Activated B cell treated with CpG ODN at 0.5 μM for 24 hours (primary cell): ENCODE measurements at places on chromosomes 5 and 9. TPM values are rescaled to one million over a fixed set of nuclear protein-coding genes. Genes with fewer than 3 reads are reported as not detected.

DNA sequence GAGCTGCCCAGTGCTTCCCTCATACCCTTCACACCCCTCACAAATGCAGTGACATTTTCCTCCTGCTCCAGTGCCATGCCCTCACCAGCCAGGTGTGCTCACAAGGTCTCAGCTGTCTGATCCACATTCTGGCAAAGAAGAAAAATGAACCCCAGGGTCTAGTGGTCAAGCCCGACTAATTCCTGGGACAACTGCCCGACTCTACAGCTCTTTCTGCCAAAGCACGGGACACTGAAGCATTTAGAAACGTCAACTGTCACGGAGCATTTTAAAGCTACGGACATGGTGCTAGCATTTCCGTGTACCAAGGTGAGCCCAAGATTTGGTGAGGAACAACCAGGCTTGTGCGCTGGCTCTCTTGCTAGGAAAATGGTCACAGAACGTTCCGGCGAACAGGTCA is 56.8 kb upstream of the PHYKPL start:
- no peak for DNase-seq

GRCh38 chr9:90907790-90908189 is 106.2 kb downstream of the SYK start:
- DNase-seq = no peak

DNA sequence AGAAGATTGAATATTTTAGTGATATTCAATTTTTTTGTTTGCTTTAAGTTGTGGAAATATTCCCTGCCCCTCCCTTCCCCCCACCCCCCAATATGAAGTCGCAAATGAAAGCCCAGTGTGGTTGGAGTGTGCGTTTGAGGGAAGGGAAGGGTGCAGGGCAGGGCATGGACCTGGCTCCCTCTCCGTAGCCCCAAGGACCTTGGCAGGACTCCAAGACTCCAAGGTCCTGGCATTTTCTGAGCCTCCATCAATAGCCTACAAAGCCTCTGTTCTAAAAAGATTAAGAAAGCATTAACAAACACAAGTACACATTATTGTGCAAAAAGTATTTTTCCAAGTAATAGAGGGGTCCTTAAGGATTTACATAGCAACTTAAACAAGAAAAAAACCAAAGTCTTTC is 38.8 kb upstream of the PTPN3 start:
- no peak for DNase-seq

DNA sequence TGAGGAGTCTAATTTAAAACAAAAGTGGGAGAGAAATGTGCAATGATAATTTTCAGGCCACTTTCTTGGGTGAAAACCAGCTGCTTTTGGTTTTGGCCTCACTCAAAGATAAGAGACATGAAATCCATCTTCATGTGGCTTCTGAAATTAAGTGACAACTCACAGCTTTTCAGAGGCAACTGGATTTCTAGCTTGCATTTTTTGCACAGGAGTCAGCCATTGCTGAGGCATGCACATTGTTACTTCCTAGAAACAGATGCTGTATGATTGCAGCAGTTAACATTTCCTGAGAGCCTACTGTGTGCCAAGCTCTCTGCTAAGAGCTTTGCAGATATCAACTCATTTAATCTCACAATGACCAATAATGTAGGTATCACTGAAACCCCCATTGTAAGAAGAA is 562.6 kb downstream of the NR2F1-AS1 start:
- DNase-seq = no peak

GRCh38 chr5:141649056-141649688 is 2.0 kb downstream of the FCHSD1 start:
- no peak for DNase-seq

- no peak for DNase-seq
Measured at GRCh38 chr5:153267506-153267905, 223.0 kb upstream of the GRIA1 start.

The SLC36A2 gene
- total RNA-seq = not detected in 2 replicates
